Anterior cingulate cortex (tissue), 58 donors: ENCODE measurements at places on chromosomes 12 and 14.

DNA sequence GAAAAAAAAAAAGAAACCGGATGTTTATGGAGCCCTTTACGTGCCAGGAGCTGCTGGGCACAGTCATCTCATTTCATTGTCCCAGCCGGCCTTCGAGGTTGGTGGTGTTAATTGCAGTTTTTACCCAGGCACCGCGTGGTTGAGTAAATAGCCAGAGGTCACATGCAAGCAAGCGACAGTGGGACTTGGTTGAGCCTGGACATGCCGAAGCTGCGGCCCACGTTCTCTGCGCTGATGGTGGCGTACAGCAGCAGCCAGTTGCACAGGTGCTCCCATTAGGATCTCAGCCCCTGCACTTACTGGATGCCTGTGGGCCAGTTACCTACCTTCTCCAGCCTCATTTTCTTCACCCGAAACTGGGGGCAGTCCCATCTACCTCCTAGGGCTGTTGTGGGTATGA lies 54.0 kb downstream of the TSPAN9 start:
- DNase-seq: no peak

DNA sequence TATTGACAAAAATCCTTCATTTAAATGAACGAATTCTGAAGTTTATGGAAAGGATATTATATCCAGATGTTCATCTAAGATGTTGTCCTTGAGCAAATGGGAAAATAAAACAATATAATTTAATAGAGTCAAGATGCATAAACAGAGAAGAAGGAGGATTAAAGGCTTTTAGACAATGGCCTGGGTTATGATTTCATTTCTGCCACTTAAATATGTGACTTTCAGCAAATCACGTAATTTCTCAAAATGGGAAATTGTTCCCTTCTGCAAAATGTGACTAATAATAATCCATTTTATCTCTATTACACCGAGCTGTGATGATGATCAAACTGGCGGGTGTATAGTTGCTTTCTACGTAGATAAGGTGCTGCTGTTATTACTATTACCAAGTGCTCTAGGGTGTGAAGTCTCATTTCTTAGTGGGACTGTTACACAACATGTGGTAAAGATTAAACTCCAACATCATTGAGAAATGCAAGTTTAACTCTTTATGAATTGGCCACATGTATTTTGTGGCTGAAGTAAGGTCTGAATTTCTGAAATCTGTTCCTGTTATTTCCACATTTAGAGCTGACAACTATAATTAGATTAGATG lies 157.0 kb downstream of the MYRFL start:
- no peak for DNase-seq

DNA sequence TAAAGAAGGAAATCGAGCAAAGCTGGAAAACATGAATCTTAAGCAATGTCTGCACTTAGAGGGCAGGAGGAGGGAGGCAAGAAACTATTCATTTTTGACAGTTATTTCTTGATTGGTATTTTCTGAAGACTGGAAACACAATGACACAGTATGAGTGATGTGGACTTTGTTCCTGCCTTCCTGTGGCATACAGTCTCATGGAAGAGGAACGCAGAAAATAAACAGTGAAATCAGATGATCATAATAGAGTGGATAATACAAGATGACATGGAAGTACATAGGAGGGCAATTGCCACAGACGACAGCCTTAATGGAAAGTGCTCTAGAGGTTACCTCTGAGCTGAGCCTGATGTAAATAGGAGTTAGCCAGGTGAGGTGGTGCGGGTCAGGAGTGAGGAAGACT lies 140.4 kb upstream of the MAX start:
- DNase-seq: no peak

DNA sequence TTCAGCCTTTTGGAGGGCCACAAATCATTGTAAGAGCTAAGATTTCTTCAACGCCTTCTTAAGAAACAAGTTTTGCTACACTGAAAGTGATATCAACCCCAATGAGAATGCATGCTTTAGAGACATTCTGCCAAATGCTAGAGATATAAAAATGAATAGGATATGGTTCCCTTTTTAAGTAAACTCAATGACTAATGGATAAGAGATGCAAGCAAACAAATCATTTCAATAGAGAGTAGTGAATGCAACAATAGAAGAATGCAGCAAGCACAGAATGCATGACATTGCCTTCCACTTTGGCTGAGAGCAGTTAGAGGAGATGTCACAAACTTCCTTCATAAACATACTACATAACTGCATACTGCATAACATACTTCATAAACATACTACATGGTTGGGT lies 116.4 kb downstream of the PDZRN4 start:
- DNase-seq: no peak

GRCh38 chr12:117986705-117987469 lies 18.1 kb upstream of the KSR2 start:
- DNase-seq: no peak

- DNase-seq: no peak
These were observed 152.7 kb downstream of the DPF3 start for GRCh38 chr14:72740966-72741825.

GRCh38 chr12:124764451-124764850 lies 99.2 kb downstream of the SCARB1 start:
- no peak for DNase-seq

DNA sequence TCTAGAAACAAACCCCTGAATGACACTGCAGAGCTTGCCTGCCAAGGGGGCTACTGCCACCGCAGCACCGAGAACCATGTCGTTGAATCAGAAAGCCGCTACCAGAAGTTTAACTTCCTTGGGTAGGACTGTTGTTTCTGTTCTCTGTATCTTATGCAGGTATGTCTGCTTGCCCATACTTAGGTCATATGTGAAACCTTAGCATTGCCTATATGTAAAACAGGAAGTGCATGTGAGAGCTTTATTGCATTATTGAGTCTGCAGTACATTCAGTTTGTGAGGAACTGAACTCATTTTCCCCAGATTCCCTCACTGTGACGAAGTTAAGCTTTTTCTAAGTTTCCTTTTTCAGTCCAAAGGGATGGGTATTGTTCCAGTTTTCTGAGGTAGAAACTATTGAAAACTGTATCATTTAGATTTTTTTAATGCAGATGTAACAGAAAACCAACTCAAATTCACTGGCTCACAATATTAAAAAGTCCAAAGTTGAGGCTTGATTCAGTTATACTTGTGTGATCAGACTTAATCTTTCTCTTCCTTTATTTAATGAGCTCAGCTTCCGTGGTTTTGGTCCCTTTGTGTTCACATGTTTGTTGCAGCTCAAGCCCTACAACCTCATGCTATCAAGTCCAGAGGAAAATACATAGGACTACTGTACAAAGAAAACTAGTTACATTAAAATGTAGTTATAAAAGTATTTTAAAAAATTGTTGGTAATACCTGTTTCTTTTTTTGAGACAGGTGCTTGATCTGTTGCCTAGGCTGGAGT lies 6.9 kb downstream of the FBXO34 start:
- no peak for DNase-seq

DNA sequence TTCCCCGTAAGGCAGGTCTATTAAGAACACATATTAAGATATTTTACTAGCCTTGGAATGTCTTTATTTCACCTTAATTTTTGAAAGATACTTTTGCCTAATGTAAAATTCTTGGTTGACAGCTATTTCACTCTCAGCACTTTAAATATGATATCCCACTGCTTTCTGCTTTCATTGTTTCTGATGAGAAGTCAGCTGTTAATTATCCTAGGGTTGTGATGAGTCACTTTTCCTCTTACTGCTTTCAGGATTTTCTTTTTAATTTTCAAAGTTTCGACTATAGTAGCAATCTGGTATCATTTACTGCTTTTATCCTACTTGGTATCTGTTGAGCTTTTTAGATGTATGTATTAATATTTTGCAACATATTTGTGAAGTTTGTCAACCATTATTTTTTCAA lies 578.9 kb upstream of the ATP2B1 start:
- DNase-seq: no peak

GRCh38 chr12:15931590-15932053 lies 20.5 kb downstream of the DERA start:
- DNase-seq: no peak

GRCh38 chr12:90947869-90948268 lies 7.1 kb downstream of the CCER1 start:
- no peak for DNase-seq

DNA sequence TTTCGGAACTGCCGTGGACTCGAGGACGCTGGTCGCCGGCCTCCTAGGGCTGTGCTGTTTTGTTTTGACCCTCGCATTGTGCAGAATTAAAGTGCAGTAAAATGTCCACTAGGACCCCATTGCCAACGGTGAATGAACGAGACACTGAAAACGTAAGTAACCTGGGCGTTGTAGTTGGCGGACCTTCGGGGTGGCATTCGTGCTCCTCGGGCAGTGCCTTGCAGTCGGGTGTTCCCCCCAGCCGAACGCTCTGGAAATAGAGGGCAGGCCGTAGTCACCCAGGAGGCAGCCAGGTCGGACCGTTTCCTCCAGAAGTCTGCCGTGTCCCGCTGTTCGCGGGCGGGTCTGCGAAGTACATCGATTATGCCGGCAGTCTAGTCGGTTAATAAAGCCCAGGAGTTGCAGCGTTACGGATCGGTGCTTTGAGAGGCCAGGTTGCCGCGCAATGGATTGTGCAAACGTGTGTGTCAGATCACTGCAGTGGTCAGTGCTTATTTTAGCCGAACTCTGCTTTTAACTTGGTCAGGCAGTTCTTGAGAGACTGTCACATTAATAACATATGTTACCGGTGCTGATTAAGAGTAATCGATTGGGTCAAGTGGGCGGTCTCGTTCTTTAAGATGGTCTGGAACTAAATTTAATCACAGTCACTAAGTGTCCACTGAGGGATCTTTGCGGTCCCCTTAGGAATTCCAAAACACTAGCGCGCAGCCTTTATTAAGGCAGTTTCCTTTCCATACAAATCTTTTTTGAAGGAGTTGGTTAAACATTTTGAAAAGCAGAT lies 906 bp downstream of the MARK3 start:
- DNase-seq: no peak

DNA sequence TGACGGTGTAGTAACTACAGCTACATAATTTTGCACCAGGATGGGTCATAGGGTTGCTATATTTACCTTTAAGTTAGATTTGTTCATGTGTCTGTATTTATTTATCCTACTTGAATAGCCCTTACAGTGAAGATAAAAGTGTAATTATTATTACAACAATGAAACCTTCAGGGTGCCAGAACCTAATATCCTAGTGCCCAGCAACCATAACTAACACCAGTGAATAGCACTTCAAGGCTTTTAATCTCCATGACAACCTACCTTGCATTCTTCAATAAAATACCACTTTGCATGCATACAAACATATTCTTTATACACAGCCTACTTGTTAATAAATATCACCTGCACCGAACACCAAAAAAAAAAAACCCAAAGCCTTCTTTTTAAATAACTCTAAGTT lies 58.7 kb upstream of the G2E3 start:
- DNase-seq: no peak

DNA sequence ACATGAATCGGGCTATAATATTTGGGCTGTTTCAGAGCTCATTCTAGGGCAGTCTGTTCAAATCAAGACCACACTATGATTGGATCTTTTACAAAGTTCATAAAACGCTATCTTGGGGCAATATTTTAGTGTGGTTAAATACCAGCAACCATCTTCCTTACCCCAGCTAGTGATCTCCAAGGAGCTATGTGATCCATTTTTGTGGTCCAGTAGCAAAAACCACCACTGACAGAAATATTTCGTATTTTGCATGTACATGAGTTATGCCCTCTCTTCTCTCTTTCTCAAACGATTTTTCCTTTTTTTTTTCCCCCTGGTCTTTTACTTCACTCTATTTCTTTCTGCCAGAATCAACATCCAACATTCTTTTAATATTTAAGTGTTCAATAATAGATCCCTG lies 280.6 kb upstream of the KITLG start:
- DNase-seq: no peak

GRCh38 chr12:18146363-18146762 lies 56.4 kb upstream of the RERGL start:
- no peak for DNase-seq

- DNase-seq: no peak
These were observed 507 bp upstream of the CD9 start for GRCh38 chr12:6199531-6200255.

DNA sequence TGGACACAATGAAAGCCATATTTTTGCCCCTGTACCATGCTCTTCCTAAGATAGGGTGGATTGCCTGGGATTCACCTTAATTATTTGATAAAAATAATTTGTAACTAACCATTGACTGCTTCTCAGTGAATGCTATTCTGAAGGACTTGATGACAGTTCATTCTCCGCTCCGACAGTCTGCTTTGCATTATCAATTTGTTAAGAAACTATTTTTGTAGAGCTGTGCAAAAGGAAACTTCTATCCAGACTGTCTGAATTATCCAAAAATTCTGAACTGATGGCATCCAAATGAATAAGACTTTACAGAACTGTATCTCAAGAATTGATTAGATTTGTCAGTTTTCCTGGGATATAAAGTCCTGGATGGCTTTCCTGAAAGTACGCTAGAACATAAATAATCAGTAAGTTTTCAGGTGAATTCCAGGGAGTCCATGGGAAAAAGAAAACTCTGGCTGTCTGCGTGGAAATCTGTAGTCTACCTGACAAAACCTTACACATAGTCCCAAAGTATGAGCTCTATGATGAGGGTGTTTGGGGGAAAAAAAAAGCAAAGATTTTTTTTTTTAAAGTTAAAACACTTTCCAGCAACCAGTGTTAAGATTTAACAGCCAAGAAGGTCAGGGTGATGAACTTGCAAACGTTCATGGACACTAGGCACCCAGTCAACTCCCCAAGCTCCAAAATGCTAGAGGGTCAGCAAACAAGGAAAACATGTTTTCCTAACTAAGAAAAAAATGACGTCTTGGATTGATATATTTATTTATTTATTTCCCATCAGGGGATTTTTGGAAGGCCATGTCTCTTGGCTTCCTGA lies 291.1 kb upstream of the TBX3 start:
- DNase-seq: no peak

DNA sequence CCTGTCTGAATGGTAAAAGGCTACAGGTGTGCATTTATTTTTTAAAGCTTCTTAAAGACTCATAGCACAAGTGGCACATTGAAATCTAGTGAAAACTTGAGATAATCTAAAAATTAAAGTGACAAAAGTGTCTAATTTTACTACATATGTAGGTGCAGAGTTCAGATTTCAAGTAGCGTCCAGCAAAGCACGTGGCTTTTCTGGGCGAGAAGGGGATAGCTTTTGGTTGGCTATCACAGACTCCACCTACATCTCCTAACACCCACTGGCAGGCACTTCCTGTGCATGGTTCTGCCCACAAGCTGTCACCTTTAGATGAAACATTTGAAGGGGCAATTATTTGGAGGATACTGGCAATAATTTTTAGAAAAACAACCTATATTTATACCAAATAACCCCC lies 1.9 kb upstream of the PITPNM2 start:
- DNase-seq: no peak

DNA sequence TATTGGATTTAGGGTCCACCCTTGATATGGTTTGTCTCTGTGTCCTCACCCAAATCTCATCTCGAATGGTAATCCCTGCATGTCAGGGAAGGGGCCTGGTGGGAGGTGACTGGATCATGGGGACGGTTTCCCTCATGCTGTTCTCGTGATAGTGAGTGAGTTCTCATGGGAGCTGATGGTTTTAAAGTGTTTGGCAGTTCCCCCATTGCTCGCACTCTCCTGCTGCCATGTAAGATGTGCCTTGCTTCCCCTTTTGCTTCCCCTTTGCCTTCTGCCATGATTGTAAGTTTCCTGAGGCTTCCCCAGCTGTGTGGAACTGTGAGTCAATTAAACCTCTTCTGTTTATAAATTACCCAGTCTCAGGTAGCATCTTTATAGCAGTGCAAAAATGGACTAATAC lies 118.3 kb downstream of the VRK1 start:
- DNase-seq: no peak

GRCh38 chr14:95498622-95499353 lies 17.7 kb downstream of the SYNE3 start:
- DNase-seq: peak; percentile 72
